ENCODE measurements at places on chromosomes 16 and 17. TPM values are rescaled to one million over a fixed set of nuclear protein-coding genes. Genes with fewer than 3 reads are reported as not detected.

MILR1 gene
- 9.4 TPM for total RNA-seq

EFNB3 gene
- total RNA-seq, result not detected

TNFRSF13B gene
- total RNA-seq, result 217 TPM

RNF222 gene
- total RNA-seq, result not detected

MIEN1 gene
- 37.9 TPM for total RNA-seq

SULT1A2 gene
- 0.36 TPM for total RNA-seq

ADAM11 gene
- 0.39 TPM for total RNA-seq

GP1BA gene
- not detected for total RNA-seq

ABCC12 gene
- not detected for total RNA-seq

KRTAP4-6 gene
- not detected for total RNA-seq

DNA sequence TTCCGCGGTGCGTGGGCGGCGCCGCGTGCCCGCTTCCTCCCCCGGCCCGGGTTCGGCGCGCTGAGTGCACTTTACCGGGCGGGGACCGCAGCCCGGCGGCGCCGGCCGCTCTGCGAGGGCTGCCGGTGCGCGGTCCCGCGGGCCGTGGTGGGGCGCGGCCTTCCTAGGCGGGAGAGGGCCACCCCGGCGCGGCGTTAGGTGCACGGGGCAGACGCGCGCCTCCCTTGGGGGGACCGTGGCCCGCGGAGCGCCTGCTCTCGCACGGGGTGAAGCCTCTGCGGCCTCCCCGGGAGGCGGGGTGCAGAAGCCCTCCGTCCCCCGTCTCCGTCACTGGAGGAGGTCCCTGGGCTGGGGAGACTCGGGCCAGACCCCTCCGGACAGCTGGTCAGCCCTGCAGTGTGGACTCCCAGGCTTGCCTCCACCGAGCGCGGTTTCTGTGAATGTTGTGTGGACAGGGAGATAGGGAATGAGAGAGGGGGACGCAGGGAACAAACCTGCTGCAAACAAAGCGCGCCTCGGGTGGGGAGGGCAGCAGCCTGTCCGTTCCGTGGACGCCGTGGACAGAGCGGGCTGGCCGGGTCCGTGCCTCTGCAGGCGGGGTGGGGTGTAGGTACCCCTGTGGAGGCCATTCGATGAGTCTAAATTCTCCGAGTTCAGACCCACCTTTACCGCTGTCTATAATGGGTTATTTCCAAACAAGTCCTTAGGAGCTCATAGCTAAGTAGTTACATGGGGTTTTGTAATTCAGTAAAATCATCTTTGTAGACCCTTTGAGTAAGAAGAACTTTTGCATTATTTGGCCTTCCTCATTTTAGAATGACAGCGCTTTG lies 721 bp downstream of the TBCD start:
- no peaks in the 10 kb centered on the region for H3K27me3 ChIP-seq
- no peak for DNase-seq
- H3K4me1 ChIP-seq, result peaks cover 15% of the 10 kb centered on the region
- H3K27ac ChIP-seq, result no peak overlapping the region

- no peak overlapping the region for H3K4me3 ChIP-seq
- peaks cover 15% of the 10 kb centered on the region for H3K27me3 ChIP-seq
- no peak overlapping the region for H3K27ac ChIP-seq
- no peak for DNase-seq
- no peaks in the 10 kb centered on the region for H3K36me3 ChIP-seq
Measured at GRCh38 chr17:45755050-45755449, 29.1 kb upstream of the CRHR1 start.

GRCh38 chr16:65648101-65648500 lies 526.2 kb upstream of the CDH11 start:
- no peak overlapping the region for H3K4me3 ChIP-seq
- no peaks in the 10 kb centered on the region for H3K36me3 ChIP-seq
- H3K27ac ChIP-seq, result no peak overlapping the region
- no peaks in the 10 kb centered on the region for H3K4me1 ChIP-seq
- DNase-seq, result no peak
- no peaks in the 10 kb centered on the region for H3K27me3 ChIP-seq

DNA sequence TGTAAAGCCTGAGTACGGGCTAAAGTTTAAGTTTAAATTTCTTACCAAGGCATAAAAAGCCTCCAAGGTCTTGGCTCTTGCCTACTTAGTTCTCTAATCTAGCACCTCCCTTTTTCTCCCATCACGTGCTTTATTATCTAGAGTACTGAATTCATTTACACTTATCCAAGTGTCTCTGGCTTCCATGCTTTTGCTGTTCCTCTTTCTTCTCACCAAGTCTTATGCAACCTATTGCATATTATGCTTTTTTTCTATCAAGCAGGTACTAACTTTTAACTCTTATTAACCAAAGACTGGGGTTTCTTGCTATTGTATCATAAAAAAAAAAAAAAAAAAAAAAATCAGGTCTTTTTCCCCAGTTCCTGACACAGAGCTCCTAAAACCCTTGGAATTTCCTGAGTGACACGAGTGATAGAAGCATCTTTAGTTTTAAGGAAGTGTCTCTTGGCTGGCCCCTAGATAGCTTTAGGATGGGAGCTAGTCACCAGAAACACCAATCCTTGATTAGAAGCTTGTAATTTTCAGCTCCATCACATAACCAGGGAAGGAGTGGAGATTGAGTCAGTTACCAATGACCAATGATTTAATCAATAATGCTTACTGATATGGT lies 44.9 kb downstream of the SSH2 start:
- H3K27ac ChIP-seq, result no peak overlapping the region
- H3K4me1 ChIP-seq, result peaks cover 5% of the 10 kb centered on the region
- no peaks in the 10 kb centered on the region for H3K36me3 ChIP-seq

GRCh38 chr17:12107905-12108304 lies 87.2 kb downstream of the MAP2K4 start:
- no peak overlapping the region for H3K27ac ChIP-seq
- no peaks in the 10 kb centered on the region for H3K27me3 ChIP-seq
- H3K36me3 ChIP-seq, result peaks cover 22% of the 10 kb centered on the region
- H3K4me1 ChIP-seq, result no peaks in the 10 kb centered on the region
- no peak overlapping the region for H3K4me3 ChIP-seq
- no peak for DNase-seq

DNA sequence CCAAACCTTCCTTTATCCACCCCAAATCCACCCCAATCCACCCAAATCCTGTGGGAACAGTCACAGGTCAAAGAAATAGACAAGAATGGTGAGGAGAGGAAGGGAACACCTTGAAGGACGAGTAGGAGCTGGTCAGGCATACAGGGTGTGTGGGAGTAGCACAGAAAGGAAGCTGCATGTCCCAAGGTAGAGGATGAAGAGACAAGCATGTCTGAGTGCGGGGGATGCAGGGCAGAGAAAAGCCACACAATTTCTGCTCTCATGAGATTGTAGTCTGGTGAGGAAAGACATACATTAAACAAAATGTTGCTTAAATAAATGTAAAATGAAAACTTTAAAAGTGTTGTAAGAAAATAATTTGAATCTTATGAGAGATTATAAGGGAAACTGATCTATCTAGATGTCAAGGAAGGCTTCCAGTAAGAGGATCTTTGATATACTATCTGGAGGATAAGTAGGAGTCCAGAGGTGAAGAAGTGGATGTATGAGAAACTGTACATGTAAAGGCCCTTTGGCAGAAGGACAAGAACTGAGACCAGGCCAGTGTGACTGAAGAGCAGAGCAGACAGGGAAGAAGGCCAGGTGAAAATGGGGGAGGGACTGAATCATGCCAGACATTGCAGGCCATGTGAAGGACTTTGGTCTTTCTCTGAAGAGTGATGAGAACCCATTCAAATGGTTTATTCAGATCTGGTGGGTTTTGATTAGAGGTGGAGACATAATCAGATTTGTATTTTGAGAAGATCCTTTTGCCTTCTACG lies 18.6 kb downstream of the TMEM98 start:
- no peak for DNase-seq
- H3K4me1 ChIP-seq, result no peaks in the 10 kb centered on the region
- H3K27me3 ChIP-seq, result no peaks in the 10 kb centered on the region
- no peak overlapping the region for H3K27ac ChIP-seq
- no peaks in the 10 kb centered on the region for H3K36me3 ChIP-seq
- H3K4me3 ChIP-seq, result no peak overlapping the region

GRCh38 chr17:4509923-4510617 lies 11.4 kb downstream of the SPNS2 start:
- no peaks in the 10 kb centered on the region for H3K36me3 ChIP-seq
- H3K27me3 ChIP-seq, result no peaks in the 10 kb centered on the region
- H3K4me1 ChIP-seq, result no peaks in the 10 kb centered on the region
- H3K4me3 ChIP-seq, result no peak overlapping the region

GRCh38 chr17:19656336-19656735 lies 7.8 kb downstream of the ALDH3A2 start:
- no peak overlapping the region for H3K4me3 ChIP-seq
- no peaks in the 10 kb centered on the region for H3K4me1 ChIP-seq

GRCh38 chr16:49531931-49532840 lies 158.6 kb downstream of the C16orf78 start:
- no peak for DNase-seq
- H3K27ac ChIP-seq, result no peak overlapping the region
- H3K27me3 ChIP-seq, result peaks cover 4% of the 10 kb centered on the region
- H3K36me3 ChIP-seq, result no peaks in the 10 kb centered on the region

GRCh38 chr17:77437017-77437416 lies 296.2 kb downstream of the SEC14L1 start:
- peaks cover 3% of the 10 kb centered on the region for H3K36me3 ChIP-seq
- H3K27me3 ChIP-seq, result no peaks in the 10 kb centered on the region

DNA sequence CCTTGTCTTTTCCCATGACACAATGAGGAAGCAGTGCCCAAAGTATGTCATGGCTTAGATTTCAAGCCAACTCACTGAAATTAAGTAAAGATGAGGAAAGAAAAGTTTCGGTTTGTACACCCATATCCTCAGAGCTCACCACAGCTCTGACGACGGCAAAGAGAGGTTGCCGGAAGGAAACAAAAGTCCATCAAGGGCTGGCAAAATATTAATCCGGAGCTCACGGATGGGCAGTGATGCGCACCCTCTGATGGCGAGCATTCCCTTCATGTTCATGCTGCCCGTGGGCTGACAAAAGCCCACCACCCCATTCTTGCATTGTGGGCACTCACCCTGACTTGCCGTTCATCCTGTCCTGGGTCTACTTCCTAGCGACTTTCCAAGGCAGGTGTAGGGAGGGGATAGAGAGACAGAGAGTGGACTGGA lies 103.1 kb downstream of the SOX9 start:
- H3K27me3 ChIP-seq, result no peaks in the 10 kb centered on the region
- H3K36me3 ChIP-seq, result no peaks in the 10 kb centered on the region
- no peak for DNase-seq
- H3K4me1 ChIP-seq, result no peaks in the 10 kb centered on the region

- no peak overlapping the region for H3K4me3 ChIP-seq
- DNase-seq, result no peak
- H3K27me3 ChIP-seq, result no peaks in the 10 kb centered on the region
- no peaks in the 10 kb centered on the region for H3K4me1 ChIP-seq
- no peak overlapping the region for H3K27ac ChIP-seq
- H3K36me3 ChIP-seq, result no peaks in the 10 kb centered on the region
Measured at GRCh38 chr16:55499951-55500529, 8.8 kb upstream of the LPCAT2 start.

DNA sequence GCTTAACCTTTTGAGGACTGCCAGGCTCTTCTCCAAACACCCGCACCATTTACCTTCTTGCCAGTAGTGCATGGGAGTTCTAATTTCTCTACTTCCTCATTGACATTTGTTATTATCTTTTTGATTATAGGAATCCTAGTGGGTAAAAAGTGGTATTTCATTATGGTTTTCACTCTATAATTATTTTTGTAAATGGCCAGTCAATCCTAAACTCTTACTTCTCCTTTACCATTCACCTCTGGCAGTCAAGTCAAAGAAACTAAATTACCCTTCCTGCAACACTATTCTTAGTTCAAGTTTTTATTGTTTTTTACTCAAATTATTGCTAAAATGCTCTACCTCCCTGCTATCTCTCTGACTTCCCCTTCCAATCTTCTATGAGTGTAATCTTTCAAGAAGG lies 29.8 kb upstream of the ANKFY1 start:
- no peaks in the 10 kb centered on the region for H3K27me3 ChIP-seq
- H3K27ac ChIP-seq, result no peak overlapping the region
- no peak for DNase-seq
- H3K4me1 ChIP-seq, result no peaks in the 10 kb centered on the region
- peaks cover 31% of the 10 kb centered on the region for H3K36me3 ChIP-seq

GRCh38 chr17:31595666-31596381 lies 204.3 kb downstream of the RAB11FIP4 start:
- H3K4me1 ChIP-seq, result peaks cover 19% of the 10 kb centered on the region
- no peak overlapping the region for H3K4me3 ChIP-seq
- DNase-seq, result no peak
- no peaks in the 10 kb centered on the region for H3K27me3 ChIP-seq

GRCh38 chr16:50268352-50268751 lies 2.0 kb downstream of the ADCY7 start:
- H3K27ac ChIP-seq, result no peak overlapping the region
- H3K27me3 ChIP-seq, result no peaks in the 10 kb centered on the region
- H3K4me3 ChIP-seq, result no peak overlapping the region
- DNase-seq, result no peak
- peaks cover 57% of the 10 kb centered on the region for H3K4me1 ChIP-seq

- H3K27ac ChIP-seq, result no peak overlapping the region
- H3K27me3 ChIP-seq, result no peaks in the 10 kb centered on the region
- DNase-seq, result peak; percentile 61
- H3K36me3 ChIP-seq, result no peaks in the 10 kb centered on the region
- peaks cover 5% of the 10 kb centered on the region for H3K4me1 ChIP-seq
- H3K4me3 ChIP-seq, result peak overlapping the region; percentile 56
Measured at GRCh38 chr17:19867079-19867328, 732 bp downstream of the ULK2 start.

- no peaks in the 10 kb centered on the region for H3K36me3 ChIP-seq
- H3K4me3 ChIP-seq, result no peak overlapping the region
- H3K27me3 ChIP-seq, result no peaks in the 10 kb centered on the region
- H3K4me1 ChIP-seq, result no peaks in the 10 kb centered on the region
Measured at GRCh38 chr16:25199457-25199856, 17.3 kb upstream of the AQP8 start.

DNA sequence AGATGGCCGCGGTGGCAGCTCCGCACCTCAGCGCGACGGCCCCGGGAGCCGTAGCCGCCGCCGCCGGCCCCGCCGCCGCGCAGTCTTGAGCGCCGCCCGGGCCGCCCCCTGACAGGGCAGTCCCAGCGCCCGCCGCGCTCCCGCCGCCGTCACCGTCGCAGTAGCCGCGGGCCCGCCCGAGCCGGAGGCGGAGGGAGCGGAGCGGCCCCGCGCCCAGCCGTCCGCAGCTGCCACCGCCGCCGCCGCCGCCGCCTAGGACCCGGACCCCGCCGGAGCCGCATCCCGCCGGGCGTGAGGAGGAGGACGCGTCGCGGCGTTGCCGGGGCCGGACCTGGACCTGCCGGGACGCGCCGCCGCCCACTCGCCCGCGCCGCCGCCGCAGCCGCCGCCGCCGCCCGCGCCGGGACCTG lies 218 bp downstream of the TNRC6C start:
- peaks cover 32% of the 10 kb centered on the region for H3K4me1 ChIP-seq
- H3K36me3 ChIP-seq, result no peaks in the 10 kb centered on the region
- H3K27ac ChIP-seq, result no peak overlapping the region
- no peak for DNase-seq
- H3K27me3 ChIP-seq, result no peaks in the 10 kb centered on the region

- no peak overlapping the region for H3K4me3 ChIP-seq
- H3K27ac ChIP-seq, result no peak overlapping the region
- DNase-seq, result no peak
- no peaks in the 10 kb centered on the region for H3K4me1 ChIP-seq
Measured at GRCh38 chr16:64290461-64290860, 831.4 kb downstream of the CDH11 start.
